Nephron progenitor cell (in vitro differentiated cells): ENCODE measurements at places on chromosomes 2 and 18.

DNA sequence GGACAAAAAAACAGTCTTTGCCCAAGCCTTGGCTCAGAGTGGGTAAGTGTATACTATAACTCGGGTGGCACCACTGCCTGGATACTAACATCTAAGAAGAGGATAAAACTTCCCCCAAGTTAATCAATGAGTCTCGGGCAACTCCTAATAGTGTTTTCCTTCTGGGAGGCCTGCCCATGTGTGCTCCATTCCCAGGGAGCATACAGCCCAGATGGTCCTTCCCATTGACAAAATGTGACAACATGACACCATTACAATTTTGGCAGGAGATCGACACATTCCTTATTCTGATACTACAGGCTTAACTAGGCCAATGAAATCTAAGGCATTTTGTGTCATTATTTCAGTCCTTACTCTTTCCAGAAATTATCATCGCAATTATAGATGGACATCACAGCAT, 52.7 kb upstream of the CRIM1 start:
- no peak overlapping the region for H3K27ac ChIP-seq
- no peaks in the 10 kb centered on the region for H3K36me3 ChIP-seq
- no peaks in the 10 kb centered on the region for H3K27me3 ChIP-seq
- DNase-seq, result no peak
- no peak overlapping the region for H3K4me3 ChIP-seq
- H3K4me1 ChIP-seq, result peaks cover 4% of the 10 kb centered on the region

DNA sequence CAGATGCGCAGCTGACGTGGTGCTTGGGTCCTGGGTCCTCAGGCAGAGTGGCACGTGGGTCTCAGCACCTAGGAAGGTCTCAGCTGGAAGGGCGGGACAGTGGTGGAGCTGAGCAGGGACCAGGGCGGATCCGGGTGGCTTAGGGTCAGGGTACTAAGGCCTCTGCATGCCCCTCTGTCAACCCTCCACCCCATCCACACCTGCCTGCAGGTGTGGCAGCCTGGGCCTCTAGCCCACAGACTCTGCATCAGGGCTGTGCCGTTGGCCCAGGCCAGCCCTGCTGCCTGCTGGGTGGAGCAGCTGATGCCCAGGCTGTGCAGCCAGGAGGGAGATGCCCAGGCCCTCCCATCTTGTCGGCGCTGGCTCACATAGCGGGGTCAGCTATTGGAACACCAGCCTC, 24.6 kb upstream of the OTOS start:
- H3K27ac ChIP-seq, result no peak overlapping the region
- H3K27me3 ChIP-seq, result peaks cover 32% of the 10 kb centered on the region
- no peaks in the 10 kb centered on the region for H3K36me3 ChIP-seq

- no peak overlapping the region for H3K4me3 ChIP-seq
- no peaks in the 10 kb centered on the region for H3K36me3 ChIP-seq
- no peaks in the 10 kb centered on the region for H3K4me1 ChIP-seq
- no peak overlapping the region for H3K27ac ChIP-seq
Measured at GRCh38 chr18:56245866-56246580, 392.4 kb downstream of the TXNL1 start.

GRCh38 chr18:57589161-57589560, 2.7 kb upstream of the FECH start:
- H3K4me3 ChIP-seq, result no peak overlapping the region
- no peaks in the 10 kb centered on the region for H3K36me3 ChIP-seq
- H3K4me1 ChIP-seq, result peaks cover 13% of the 10 kb centered on the region
- peaks cover 13% of the 10 kb centered on the region for H3K27me3 ChIP-seq
- DNase-seq, result no peak

DNA sequence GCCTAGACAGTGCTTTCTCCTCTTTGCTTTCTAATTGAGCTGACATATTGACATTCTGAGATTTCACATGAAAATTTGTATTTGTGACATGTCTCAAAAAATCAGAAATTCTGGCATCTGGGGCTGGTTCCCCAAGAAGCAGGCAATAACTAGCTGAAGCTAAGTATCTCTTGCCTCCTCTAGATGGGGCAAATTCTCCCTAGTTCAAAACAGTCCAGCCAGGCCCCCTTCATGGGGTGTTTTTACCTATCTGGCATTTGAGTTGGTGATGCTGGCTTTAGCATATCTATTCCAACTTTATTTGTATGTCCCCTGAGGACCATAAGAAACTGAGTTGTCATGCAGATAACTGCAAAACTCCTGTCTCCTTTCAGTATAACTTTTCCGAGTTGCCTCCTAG, 39.9 kb downstream of the ARHGAP15 start:
- DNase-seq, result no peak
- H3K4me3 ChIP-seq, result no peak overlapping the region
- no peaks in the 10 kb centered on the region for H3K27me3 ChIP-seq
- peaks cover under 1% of the 10 kb centered on the region for H3K4me1 ChIP-seq
- H3K27ac ChIP-seq, result no peak overlapping the region

GRCh38 chr2:136068581-136069227, 49.2 kb downstream of the CXCR4 start:
- H3K27ac ChIP-seq, result no peak overlapping the region
- H3K4me1 ChIP-seq, result peaks cover 47% of the 10 kb centered on the region
- H3K4me3 ChIP-seq, result no peak overlapping the region

DNA sequence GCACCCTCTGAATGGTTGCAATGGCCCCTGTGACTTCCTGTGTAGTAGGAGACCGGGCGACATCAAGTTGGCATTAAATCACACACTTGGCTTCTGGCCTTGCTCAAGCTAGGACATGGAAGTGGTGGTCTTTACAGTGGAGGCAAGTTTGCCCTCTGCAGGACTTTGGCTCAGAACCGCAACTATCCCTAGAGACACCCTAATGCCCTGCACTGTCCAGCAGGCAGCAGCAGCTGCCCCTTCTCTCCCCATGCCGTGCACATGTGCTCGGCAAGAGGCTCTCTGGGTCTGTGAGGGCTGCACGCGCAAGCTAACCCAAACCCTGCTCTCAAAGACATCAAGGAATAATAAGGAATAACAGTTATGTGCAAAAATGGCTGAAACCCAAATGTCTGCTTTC, 106.5 kb downstream of the COL6A3 start:
- peaks cover 3% of the 10 kb centered on the region for H3K27me3 ChIP-seq
- peaks cover 14% of the 10 kb centered on the region for H3K36me3 ChIP-seq

DNA sequence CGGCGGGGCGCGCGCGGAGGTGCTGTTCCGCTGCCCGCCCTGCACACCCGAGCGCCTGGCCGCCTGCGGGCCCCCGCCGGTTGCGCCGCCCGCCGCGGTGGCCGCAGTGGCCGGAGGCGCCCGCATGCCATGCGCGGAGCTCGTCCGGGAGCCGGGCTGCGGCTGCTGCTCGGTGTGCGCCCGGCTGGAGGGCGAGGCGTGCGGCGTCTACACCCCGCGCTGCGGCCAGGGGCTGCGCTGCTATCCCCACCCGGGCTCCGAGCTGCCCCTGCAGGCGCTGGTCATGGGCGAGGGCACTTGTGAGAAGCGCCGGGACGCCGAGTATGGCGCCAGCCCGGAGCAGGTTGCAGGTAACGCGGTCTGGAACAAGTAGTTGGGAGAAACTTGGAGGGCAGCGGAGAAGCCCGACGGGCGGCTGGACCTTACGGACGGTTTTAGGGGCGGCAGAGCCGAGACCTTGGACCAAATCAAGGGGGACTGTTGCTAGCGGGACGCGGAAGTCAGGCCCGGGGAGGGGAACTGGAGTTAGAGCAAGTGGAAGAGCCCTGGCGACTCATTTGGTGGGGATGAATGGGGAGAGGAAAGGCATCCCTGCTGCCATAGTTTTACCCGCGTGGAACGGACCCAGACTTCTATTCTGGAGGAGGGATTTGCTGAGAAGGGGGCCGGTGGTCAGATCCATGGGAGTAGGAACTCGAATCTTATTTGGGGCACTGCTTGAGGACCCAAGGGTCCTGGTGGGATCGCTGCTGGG, 573 bp downstream of the IGFBP2 start:
- H3K4me3 ChIP-seq, result peak overlapping the region; percentile 98
- H3K36me3 ChIP-seq, result peaks cover 7% of the 10 kb centered on the region
- DNase-seq, result no peak
- peaks cover 14% of the 10 kb centered on the region for H3K27me3 ChIP-seq
- peaks cover 57% of the 10 kb centered on the region for H3K4me1 ChIP-seq

DNA sequence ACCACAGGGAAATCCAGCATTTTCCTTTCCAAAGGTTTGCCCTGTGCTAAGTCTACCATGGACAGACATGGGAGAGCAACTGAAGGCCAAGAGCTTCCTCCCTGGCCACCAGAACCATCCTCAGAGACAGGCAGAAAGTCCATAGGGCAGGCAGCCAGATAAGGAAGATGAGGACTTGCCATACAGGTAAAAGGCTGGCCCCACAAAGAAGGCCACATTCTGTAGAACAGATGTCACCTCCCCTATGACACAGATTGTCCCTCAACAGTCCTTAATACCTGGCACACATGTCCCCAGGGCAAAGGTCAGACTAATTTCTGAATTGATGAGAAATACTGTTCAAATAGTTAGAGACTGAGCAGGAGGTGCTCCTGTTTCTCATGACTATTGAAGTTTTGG, 52.0 kb downstream of the FECH start:
- H3K4me1 ChIP-seq, result peaks cover 58% of the 10 kb centered on the region
- no peaks in the 10 kb centered on the region for H3K36me3 ChIP-seq
- peak; percentile 39 for DNase-seq

DNA sequence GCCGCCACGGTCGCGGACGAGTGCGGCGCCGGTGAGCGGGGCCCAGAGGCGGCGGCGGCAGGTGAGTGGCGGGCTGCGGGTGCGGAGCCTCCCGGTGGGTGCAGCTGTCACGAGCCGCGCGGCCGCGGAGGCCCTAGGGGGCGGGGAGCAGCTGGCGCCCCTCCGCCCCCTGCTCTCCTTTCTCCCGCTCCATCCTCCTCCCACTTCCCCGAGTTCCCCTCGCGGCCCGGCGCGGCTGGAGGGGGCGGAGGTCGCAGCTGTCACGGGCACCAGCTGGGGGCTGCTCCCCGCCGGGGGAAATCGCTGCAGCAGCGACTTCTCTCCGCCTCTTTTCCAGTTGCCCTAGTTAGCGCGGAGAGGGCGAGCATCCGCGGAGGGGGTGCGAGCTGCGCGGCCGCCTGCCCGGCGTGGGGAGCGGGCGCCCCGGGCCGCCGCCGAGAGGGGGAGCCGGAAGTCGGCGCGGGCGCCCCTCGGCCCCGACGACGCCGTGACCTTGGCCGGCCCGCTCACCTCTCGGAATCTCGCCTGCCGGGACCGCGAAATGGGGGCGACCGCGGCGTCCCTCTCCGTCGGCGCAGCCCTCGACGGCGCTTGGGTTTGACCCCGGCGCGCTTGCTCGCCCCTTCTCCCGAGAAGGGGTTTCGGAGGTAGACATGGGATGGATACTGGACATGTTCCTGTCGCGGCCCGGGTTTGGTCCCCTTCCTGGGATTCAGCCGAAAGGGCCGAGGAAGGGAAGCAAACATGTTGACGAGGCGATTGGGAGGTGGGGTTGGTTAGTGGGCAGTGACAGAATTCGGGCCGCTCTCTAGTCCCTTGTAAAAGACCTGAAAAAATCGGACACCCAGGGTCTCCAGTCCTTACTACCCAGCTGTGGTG, 727 bp downstream of the NCOA1 start:
- H3K4me1 ChIP-seq, result peaks cover 48% of the 10 kb centered on the region
- H3K27me3 ChIP-seq, result peaks cover 37% of the 10 kb centered on the region
- no peaks in the 10 kb centered on the region for H3K36me3 ChIP-seq
- peak overlapping the region; percentile 85 for H3K4me3 ChIP-seq

- no peak overlapping the region for H3K4me3 ChIP-seq
- no peaks in the 10 kb centered on the region for H3K36me3 ChIP-seq
- H3K27me3 ChIP-seq, result peaks cover 4% of the 10 kb centered on the region
Measured at GRCh38 chr2:237449193-237449881, 35.4 kb upstream of the COL6A3 start.

- DNase-seq, result no peak
- peaks cover 32% of the 10 kb centered on the region for H3K4me1 ChIP-seq
- no peaks in the 10 kb centered on the region for H3K27me3 ChIP-seq
- H3K36me3 ChIP-seq, result no peaks in the 10 kb centered on the region
- H3K4me3 ChIP-seq, result no peak overlapping the region
- no peak overlapping the region for H3K27ac ChIP-seq
Measured at GRCh38 chr2:16473575-16473974, 192.1 kb downstream of the CYRIA start.

- DNase-seq, result no peak
- H3K4me3 ChIP-seq, result no peak overlapping the region
- H3K27me3 ChIP-seq, result peaks cover 4% of the 10 kb centered on the region
- H3K4me1 ChIP-seq, result no peaks in the 10 kb centered on the region
- H3K36me3 ChIP-seq, result peaks cover 7% of the 10 kb centered on the region
- H3K27ac ChIP-seq, result no peak overlapping the region
Measured at GRCh38 chr2:67994716-67995115, 68.1 kb downstream of the C1D start.

DNA sequence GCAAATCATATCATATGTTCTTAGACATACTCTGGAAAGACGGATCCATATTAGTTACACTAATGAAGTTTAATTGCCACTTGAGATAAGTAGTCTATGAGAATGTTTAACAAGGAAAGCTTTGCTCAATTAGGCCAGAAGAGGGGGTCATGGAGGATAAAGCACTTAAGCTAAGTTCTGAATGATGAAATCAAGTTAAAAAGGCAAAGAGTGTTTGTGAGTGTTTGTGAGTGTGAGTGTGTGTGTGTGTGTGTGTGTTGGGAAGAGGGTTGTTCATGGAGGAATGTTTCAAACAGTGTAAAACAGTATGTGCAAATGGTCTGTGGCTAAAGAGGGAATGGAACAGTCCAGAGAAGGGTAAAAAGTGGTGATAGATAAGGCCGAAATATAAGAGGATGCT, 360.9 kb downstream of the ERBB4 start:
- no peak for DNase-seq
- no peaks in the 10 kb centered on the region for H3K27me3 ChIP-seq
- no peaks in the 10 kb centered on the region for H3K4me1 ChIP-seq
- no peak overlapping the region for H3K4me3 ChIP-seq
- H3K27ac ChIP-seq, result no peak overlapping the region

DNA sequence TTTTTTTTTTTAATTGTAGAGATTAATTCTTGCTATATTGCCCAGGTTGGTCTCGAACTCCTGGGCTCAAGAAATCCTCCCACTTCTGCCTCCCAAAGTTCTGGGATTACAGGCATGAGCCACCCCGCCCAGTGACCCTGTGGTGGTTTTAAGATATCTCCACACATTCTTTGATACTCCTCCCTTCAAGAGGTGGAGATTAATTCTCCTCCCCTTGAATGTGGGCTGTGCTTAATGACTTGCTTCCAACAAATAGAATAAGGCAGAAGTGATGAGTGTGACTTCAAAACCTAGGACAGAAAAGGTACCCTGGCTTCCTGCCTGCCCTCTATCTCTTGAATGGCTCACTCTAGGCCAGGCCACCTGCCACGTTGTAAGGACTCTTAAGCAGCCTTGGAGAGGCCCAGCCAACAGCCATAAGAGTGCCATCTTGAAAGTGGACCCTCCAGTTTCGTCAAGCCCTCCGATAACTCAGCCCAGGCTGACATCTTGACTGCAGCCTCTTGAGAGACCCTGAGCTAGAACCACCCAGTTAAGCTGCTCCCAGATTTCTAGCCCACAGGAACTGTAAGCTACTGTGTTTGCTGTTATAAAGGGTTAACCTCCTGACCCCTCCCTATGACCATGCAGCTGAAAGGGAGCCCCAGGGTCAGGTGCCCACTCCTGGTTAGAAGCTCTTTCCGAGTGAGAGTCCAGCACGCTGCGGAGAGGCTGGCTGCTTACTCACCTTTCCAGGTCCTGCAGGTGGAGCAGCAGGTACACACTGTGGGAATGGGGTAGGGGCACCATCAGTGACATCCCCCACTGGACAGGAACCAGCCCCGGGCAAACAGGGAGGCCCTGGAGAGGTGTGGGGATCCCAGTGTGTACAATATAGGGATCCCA, 27.6 kb downstream of the MRPL35 start:
- H3K27ac ChIP-seq, result no peak overlapping the region
- no peak overlapping the region for H3K4me3 ChIP-seq
- H3K27me3 ChIP-seq, result peaks cover 6% of the 10 kb centered on the region
- H3K36me3 ChIP-seq, result no peaks in the 10 kb centered on the region
- peaks cover 67% of the 10 kb centered on the region for H3K4me1 ChIP-seq
